ENCODE measurements at places on chromosomes 7 and 10. TPM values are rescaled to one million over a fixed set of nuclear protein-coding genes. Genes with fewer than 3 reads are reported as not detected.

- DNase-seq = no peak
These were observed 617.2 kb downstream of the GRM8 start for GRCh38 chr7:126635545-126635944.

The WDR11 gene
- total RNA-seq = 35.6 TPM

DNA sequence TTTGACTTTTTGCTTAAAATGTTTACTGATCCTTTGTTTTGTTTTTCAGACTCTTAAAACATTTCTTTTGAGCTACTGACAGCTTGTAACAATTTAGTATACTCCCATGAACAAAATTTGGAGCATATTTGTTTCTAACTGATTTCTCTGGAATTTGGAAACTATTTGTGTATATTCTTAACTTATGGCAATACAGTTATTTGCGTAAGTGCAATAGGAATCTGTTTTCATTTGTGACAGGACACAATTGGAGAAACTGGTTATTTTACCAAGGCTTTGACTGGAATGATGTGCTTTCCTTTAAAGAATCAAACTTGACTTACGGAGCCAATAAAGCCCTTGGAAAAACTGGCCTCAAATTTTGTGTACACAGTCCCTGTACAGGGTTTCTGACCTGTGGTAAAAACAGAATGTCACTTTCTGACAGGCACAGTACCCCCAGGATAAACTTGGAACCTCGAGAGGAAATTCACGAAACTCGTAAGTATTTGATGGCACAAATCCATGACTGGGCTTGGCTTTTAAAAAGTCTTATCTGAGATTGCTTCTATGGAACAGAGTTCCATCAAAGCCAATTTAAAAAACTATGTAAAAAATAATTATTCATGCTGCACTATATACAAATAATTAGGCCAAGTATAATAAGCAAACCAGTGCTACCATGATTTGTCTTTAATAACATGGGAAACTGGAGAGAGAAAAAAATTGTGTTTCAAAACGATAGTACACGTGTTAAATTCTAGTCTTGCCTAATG, 70.4 kb downstream of the ST8SIA6 start:
- no peak for DNase-seq

DNA sequence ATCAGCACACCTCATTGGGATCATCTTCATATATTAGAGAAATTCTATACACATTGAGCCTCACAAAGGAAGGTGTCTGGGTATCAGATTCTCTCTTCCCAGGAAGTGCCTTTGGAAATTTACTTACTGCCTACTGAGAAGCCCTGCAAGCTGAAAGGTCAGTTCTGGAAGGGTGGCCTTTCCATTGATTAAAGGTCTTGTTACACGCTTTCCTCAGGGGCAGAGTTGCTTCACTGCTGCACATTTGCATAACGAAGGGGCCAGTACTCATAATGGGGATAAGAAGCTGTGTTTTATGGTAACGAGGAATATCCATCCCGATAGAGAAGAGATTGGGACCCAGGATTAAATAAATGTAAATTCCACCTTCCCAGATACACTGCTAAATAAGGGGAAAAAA, 19.4 kb upstream of the IL15RA start:
- no peak for DNase-seq

GRCh38 chr10:59589796-59590195, 119.9 kb downstream of the SLC16A9 start:
- DNase-seq = no peak

GRCh38 chr7:99372275-99373090, 2.0 kb upstream of the ARPC1B start:
- DNase-seq = no peak

The CARD11 gene
- total RNA-seq = 4.6 TPM

The ZMYND11 gene
- 62.3 TPM for total RNA-seq

The PTF1A gene
- not detected for total RNA-seq

GRCh38 chr7:264541-265191, 25.3 kb upstream of the FOXL3 start:
- peak; percentile 69 for DNase-seq

The HOXA1 gene
- 0.46 TPM for total RNA-seq

- DNase-seq = no peak
These were observed 325.9 kb upstream of the NRP1 start for GRCh38 chr10:33660329-33660728.

DNA sequence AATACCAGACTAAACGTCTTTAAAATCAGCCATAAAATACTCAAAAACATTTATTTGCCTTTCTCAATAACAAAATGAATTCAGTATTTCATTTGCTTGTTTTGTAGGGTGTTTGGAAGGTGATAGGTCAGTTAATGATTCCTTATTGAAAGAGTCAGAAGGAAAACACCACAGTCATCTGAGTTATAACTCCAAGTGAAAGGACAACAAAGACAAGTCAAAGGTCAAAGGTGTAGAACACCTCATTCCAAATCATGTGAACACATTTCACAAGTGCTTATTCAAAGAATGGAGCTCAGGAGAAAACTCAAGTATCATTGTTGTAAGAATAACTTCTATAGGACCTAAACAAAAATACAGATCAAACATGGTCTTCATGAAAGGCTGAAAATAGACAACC, 318.6 kb upstream of the PHF14 start:
- DNase-seq = no peak

DNA sequence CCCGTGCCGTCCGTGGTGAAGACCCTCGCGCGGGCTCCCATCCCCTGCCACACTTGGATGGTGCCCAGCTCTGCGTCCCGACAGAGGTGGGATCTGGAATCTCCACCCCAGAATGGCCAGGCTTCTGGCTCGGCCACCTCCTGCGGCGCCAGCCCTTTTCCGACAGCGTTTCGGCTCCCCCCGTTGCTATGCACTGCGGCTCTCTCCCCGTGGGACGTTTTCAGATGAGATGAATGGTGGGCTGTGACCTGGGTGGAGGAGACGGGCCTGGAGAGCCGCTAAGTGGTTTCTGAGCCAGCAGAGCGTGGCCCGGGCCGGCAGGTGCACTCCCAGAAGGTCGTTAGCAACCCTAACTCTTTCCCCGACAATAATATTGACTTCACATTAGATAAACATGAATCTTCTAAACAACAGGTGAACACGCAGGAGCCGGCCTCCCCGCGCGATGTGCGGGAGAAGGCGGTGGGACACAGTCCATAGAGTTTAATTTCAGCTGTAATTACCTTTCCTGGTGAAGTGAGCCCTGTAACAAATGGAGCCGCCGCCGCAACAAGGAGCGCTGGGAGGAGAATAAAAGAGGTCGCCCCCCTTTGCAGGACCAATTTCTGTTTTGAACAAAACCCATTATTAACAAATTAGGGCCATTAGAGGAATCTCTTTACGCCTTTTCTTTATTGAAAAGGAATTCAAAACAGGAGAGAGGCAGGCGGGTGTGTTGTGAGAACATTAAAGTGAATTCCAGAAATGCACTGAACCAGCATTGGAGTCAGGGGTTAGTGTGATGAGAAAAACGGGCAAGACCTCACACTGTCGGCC, 294.3 kb upstream of the PFKP start:
- no peak for DNase-seq

All from upper lobe of left lung (tissue), 6 donors.